Hematopoietic multipotent progenitor cell treated with erythropoietin and hydrocortisone succinate and interleukin-3 and kit ligand, for 4 days (in vitro differentiated cells): ENCODE measurements at places on chromosomes 2 and 18.

DNA sequence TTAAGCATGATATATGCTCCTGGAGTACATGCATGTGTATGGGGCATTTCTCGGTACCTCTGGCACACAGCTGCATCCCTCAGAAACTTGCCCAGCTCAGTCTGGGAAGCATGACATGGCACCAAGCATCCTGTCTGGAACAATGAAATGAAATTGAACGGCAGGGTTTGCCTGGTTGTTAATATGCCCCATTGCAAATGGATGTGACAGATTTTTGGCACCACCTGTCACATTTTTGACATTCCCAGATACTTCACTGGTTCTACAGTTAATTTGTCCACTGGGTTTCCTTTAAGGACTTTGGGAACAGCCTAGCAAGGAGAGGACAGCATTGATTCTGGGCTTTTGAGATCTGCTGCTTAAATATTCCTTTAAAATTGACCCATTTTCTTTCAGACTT is 305.8 kb downstream of the TSN start:
- DNase-seq: no peak

- no peak for DNase-seq
Observed at GRCh38 chr2:180979749-180980105, 678 bp upstream of the UBE2E3 start.

- peak; percentile 36 for DNase-seq
Observed at GRCh38 chr2:128346291-128347170, 27.9 kb upstream of the HS6ST1 start.

DNA sequence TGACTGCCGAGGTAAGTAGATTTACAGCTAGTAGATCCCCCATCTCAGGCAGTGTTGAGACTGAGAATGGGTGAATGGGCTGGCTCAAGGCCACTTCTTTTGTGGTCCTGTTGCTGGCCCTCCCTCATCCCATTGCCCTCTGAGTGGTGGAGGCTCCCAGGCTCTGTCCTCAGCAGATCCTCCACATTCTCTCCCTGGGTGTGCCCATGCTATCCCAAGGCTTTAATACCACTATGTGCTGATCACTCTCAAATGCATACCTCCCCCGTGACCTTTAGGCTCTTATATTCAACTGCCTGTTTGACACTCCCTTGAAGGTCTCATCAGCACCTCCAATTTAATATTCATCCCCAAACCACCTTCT is 271.8 kb downstream of the GLI2 start:
- DNase-seq: no peak

GRCh38 chr18:55869556-55870501 is 281.8 kb upstream of the TCF4 start:
- DNase-seq: no peak

DNA sequence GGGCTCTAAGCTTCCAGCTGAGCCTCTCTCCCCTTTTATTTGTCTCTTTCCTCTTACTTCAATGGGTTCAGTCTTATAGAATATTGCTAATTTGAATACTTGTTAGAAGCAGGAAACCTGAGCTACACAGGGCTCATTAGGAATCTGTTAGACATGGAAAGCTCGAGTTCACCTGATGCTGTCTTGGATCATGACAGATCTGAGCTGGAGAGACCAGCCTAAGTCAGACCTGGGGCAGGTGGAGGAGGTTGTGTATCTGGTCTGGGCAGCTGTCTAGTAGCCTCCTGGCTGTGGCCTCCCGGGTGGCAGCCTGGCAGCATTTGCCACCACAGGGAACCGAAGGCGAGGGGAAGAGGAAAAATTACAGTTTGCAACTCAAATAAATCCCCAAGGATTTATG is 185.9 kb downstream of the ICOS start:
- no peak for DNase-seq

DNA sequence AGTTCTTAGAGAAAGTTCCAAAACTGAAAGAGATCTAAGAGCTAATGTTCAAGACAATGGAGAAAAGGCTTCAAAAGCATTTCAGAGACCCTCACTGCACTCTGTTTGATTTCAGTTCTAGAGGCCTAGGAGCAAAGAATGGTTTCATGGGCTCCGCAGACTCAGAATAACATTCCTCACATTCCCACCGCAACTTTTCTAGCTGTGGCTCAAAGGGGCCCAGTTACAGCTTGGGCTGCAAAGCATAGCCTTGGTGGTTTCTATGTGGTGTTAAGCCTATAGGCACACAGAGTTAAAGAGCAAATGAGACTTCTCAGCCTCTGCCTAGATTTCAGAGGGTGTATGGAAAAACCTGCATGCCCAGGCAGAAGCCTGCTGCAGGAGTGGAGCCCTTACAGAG is 73.0 kb downstream of the FSIP2 start:
- DNase-seq: no peak

DNA sequence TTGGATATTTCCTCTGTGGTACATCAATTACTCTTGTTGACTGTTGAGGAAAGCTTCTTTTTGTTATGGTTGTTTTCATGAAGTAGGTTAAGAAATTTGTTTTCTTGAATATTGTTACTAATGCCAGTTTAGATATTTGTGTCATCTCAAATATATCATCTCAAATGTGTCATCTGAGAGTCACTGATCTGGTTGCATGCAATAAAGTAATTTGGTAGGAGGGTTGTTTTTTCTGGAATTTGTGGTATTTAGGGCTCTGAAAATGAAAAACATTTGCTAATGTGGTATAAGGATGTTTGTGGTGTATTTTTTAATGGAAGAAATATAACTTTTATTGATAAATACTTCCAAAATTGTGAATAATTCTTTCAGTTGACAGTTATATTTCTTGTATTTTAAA is 117.7 kb downstream of the GREB1L start:
- DNase-seq: no peak

DNA sequence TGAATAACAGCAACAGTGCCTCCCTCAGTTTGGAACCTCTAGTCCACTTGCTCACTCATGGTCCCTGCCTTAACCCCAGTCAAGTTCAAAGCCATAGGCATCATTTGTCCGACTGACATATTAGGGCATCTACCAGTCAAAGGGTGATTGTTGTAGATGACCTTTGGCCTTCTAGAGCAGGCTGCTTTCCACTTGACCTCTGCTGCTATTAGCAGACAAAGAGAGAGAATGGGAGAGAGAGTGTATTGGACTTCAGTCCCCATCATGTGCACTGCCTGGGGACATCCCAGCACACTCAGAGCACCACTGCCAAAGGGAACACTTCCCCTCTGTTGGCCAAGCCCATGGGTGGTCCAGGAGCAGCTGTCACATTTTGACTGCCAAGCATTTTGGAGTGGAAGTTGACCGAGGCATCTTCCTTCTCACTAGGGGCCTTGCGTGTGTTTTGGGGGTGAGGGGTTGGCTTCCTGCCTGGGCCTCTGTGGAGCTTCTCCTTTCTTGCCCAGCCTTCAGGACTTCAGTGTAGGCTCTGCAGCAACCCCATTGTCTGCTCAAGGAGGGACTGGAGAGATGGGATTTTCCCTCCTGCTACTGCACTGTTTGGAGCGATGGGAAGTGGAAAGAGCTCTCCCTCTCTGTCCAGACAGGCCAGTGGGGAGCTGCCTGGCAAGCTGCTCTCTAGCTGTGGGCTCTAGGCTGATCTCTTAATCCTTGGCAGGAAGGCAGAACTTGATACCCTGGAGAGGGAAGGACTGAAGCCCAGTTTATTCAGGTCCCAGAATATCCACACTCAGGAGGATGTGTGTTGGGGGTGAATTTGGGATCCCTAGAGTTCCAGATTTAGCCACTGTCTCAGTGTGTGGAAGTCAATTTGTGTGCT is 68.1 kb downstream of the TMEM247 start:
- peak; percentile 61 for DNase-seq

- no peak for DNase-seq
Observed at GRCh38 chr2:232309592-232309991, 69.0 kb upstream of the ALPP start.

DNA sequence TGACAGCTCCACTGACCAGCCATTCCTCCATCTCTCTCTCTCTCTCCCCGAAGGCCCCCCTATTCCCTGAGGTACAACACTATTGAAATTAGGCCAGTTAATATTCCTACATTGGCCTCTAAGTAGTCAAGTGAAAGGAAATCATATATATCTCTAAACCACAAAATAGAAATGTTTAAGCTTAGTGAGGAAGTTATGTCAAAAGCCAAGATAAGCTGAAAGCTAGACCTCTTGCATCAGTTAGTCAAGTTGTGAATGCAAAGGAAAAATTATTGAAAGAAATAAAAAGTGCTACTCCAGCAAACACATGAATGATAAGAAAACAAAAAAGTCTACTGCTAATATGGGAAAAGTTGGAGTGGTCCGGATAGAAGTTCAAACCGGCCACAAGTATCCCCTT is 301.3 kb upstream of the RBMS1 start:
- DNase-seq: peak; percentile 49

DNA sequence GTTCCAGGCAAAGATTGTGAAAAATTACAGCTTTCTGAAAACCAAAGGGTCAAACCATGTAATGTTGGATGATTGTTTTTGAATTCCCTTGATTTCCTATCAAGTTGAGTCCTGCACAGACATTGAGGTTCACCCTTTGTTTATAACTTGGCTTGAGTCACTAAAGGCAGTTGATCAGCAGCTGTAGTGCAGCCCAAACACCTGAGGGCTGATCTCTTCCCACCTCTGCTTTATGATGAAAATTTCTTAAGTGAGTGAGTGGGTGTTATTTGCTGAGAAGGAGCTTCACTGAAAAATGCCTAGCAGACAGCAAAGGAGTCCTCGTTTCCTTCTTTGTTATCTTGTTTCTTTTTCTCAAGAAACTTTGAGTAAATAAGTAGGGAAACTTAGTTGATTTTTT is 31.9 kb upstream of the BMPR2 start:
- no peak for DNase-seq

GRCh38 chr18:32373995-32374394 is 96.7 kb downstream of the GAREM1 start:
- peak; percentile 18 for DNase-seq

GRCh38 chr18:22547807-22548561 is 130.3 kb upstream of the CTAGE1 start:
- no peak for DNase-seq

DNA sequence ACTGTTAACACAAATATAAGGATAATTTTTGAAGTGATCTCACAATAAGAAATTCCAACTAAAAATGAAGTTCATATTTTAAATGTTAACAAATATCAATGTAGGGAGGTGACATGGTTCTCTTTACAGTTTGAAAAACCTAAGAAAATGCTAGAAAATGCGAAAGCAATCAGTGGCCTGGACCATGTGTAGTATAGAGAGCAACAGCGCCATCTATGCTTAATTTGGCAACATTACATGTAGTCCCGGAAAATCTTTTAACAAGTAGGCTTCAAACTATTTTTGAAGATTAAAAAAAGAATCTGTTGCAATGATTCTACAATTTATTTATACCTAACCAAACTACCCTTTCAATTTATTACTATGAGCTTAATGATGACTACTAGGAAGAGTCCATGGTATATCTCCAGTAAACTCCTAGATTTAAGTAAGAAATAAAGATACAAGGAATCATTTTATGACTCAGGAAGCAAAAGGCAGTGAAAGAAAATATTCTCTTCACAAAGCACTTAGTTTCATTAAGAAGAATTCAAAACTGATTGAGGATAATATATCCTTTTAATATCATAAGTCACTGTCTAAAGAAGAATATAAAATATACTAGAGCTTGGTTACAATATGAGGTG is 33.3 kb downstream of the NDUFA10 start:
- DNase-seq: peak; percentile 82

DNA sequence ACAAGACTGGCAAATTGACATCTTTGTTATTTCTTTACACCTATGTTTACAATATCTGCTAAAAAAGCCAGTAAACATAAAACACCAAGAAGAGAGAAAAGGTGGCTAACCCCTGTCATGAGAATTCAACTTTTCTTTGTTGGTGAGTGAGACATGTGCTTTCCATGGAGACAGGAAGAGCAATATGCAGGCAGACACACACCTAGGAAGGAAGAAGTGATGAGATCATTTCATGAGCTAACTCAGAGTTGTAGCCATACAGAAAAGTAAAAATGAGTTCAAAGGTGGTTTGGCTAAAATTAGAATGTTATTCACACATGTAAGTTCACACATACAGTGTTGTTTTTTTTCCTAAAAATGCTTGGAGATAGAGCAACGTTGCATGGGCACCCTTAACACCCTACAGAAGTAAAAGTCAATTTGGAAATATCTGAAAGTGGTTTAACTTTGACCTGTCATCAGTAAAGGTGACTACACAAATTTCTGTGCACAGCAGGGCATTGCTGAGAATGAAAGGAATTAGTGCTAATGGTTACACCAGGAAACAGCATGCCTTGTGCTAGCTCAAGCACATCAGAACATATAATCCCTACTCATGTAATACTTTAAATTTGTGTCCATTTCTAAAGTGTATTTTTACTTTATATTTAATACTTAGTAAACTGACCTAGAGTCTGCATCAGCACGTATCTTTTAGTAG is 557.6 kb downstream of the CBLN2 start:
- no peak for DNase-seq

GRCh38 chr2:43224571-43225092 is 1.8 kb downstream of the ZFP36L2 start:
- DNase-seq: peak; percentile 77

DNA sequence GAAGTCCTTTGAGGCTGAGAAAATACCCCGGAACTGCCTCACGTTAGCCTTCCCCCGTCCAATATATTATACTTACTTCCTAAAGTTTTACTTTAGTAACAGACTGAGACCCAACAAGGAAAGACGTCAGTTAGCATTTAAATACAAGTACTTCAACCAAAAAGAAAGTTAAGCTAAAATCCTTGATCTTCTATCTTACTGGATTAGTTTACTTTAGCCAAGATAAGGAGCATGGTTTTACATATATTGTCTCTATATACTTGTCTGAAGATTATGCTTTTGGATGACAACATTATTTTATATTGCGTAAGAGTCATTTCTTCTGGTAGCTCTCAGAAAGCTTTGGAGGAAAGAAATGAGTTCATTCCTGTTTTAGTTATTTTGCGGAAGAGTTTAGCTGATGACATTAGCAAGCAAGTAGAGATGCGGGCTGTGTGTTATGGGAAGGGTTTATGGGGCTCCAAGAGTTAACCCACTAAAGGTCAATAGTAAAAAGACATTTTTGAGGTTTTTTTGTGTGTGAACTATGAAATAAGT is 532.9 kb downstream of the ZNF516 start:
- no peak for DNase-seq

GRCh38 chr2:228763379-228763981 is 507.6 kb downstream of the PID1 start:
- no peak for DNase-seq

GRCh38 chr2:98702127-98702802 is 28.7 kb downstream of the MGAT4A start:
- DNase-seq: no peak

GRCh38 chr2:205193836-205194228 is 488.5 kb upstream of the NRP2 start:
- DNase-seq: peak; percentile 20

DNA sequence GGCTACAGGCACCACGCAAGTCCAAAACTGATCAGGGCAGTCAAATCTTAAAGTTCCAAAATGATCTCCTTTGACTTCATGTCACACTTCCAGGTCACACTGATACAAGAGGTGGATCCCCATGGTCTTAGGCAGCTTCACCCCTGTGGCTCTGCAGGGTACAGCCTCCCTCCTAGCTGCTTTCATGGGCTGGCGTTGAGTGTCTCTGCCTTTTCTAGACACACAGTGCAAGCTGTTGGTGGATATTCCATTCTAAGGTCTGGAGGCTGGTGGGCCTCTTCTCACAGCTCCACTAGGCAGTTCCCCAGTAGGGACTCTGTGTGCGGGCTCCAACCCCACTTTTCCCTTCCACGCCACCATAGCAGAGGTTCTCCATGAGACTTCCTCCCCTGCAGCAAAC is 838.2 kb upstream of the CHAC2 start:
- no peak for DNase-seq

- DNase-seq: no peak
Observed at GRCh38 chr2:146572598-146572997, 1272.2 kb upstream of the ACVR2A start.

- no peak for DNase-seq
Observed at GRCh38 chr2:109322111-109322510, 193.1 kb downstream of the SH3RF3 start.
